Umbilical cord (tissue), 2 donors: ENCODE measurements at places on chromosomes 13 and 19. TPM values are rescaled to one million over a fixed set of nuclear protein-coding genes. Genes with fewer than 3 reads are reported as not detected.

DNA sequence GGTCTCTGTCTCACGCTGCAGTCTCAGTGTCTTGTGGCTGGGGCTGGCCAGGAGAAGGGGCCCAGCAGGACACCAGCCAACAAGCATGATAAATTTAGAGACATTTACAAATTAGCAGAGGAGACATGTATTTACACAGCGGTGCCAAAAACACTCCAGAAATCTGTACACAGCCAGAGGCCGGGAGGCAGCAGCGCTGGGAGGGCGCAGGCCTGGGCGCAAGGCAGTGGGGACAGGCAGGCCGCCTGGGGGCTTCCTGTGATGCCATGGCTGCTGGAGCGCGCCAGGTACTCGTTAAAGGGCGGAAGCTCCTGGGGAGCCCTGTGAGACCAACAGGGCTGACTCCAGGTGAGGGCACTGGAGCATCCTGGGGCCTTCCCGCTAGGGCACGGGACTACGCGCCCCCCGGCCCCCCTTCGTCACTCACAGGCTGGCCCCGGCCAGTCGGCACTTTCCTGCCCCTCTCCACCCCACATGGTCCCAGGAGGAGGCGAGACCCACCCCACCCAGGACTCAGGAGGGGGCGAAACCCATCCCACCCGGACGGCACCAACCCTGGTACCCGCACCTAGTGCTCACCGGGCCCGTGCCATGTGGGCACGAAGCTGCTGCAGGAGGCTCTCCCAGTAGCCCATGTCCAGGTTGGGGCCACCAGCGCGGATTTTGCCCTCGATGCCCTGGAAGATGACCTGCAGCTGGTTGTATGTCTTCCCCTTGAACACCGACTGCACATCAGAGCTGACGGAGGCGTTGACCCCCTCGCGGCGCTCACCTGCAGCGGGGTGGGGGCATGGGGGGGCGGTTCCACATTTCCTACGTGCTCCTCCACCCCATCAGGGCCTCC lies 7.4 kb upstream of the TBXA2R start:
- no peak for DNase-seq

Gene CNN1
- total RNA-seq, result 1,035 TPM

Gene SMAD9
- 27.0 TPM for total RNA-seq

Gene DLEU7
- 2.6 TPM for total RNA-seq

DNA sequence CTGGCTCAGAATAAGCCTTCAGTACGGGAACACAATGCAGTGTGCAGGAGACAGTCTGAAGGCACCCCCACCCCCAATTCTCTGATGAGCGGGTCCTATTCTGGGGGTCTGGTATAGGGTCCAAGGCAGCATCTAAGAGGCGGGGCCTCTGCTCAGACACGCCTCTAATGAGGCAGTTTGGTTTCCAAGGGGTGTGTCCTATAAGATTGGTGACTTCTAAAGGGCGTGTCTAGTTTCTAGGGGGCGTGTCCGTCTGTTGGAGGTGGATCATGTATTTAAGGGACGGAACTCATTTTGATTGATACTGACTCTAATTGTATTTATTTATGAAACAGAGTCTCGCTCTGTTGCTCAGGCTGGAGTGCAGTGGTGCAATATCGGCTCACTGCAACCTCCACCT lies 8.7 kb downstream of the FIZ1 start:
- no peak for DNase-seq

- DNase-seq, result no peak
These were observed 1707.9 kb upstream of the PRR20A start for GRCh38 chr13:55432814-55433213.
